AG04449 (cell line): ENCODE measurements at places on chromosomes 2 and 18.
A peak's percentile ranks its signal among the peaks of the same experiment; 100 is the strongest.

- DNase-seq = no peak
Observed at GRCh38 chr18:24168496-24168895, 29.6 kb downstream of the CABYR start.

DNA sequence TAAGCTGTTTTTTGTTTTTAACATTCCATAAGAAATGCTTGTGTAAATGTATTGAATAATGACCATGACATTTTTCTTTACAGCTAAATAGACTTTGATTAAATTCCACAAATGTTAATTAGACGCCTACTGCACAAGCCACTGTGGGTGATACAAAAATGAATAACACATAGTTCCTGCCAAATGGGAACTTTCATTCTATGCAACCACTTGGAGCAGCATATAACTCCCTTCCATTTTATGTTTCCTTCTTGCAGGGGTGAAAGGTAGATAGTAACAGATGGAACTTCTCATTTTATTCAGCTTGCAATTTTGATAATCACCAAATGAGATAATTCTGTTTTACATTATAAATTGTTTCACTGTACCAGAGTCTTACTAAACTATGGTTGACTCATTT lies 70.0 kb upstream of the THUMPD2 start:
- no peak for DNase-seq

GRCh38 chr18:63022429-63023022 lies 297.0 kb downstream of the BCL2 start:
- DNase-seq = no peak

GRCh38 chr2:130921164-130921476 lies 84.4 kb downstream of the ARHGEF4 start:
- DNase-seq = no peak

- no peak for DNase-seq
Observed at GRCh38 chr2:47259829-47260228, 104.7 kb upstream of the STPG4 start.

- DNase-seq = no peak
Observed at GRCh38 chr2:159651884-159652283, 35.5 kb upstream of the BAZ2B start.

DNA sequence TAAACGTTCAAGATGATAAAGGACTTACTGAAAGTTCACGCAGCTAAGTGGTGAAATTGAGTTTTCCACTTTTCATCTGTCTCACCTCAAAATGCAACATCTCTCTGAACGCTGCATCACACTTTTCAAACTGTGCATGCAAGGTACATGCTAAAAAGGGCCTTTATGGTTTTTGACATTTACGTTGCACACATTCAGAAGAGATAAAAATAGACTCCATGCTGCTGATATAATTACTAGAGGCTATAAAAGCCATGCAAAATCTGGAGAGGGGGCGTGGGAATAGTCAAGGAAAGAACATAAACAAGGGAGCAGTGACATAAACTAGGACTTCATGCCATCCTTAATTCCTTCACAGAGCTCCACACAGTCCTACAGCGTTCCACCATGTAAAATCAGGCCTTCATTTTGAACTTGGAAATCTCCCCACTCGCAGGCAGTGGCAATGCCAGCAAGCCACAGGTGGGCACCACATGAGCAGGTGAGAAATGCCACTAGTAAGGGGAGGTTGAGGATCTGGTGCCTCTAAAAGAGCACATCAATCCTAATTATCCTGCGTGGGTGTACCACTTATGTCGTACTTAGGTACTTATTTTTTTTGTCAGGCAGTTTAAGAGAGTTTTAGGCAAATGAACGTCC lies 71.4 kb downstream of the ZEB2 start:
- DNase-seq = no peak

DNA sequence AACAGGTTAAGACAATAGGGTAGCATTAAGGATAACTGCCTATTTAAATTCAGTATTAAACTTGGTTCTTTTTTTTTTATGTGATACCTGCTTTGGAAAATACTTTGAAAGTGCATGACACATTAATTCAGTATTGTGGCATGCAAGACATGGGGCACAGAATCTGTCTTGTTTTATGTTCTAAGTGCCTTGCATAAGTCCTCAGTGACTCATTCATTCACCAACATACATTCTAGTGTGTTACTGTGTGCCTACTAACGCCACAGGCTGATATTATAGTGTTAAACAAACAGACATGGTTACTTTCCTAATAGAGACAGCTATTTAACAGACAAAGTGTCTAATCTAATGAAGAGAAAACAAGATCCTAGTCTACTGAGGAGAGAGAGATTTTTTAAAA lies 91.7 kb downstream of the GCA start:
- no peak for DNase-seq

GRCh38 chr2:147572622-147573021 lies 272.2 kb upstream of the ACVR2A start:
- DNase-seq = no peak

GRCh38 chr2:2328848-2329247 lies 2.2 kb downstream of the MYT1L start:
- no peak for DNase-seq

GRCh38 chr2:183780072-183780471 lies 655.8 kb downstream of the NUP35 start:
- DNase-seq = no peak

DNA sequence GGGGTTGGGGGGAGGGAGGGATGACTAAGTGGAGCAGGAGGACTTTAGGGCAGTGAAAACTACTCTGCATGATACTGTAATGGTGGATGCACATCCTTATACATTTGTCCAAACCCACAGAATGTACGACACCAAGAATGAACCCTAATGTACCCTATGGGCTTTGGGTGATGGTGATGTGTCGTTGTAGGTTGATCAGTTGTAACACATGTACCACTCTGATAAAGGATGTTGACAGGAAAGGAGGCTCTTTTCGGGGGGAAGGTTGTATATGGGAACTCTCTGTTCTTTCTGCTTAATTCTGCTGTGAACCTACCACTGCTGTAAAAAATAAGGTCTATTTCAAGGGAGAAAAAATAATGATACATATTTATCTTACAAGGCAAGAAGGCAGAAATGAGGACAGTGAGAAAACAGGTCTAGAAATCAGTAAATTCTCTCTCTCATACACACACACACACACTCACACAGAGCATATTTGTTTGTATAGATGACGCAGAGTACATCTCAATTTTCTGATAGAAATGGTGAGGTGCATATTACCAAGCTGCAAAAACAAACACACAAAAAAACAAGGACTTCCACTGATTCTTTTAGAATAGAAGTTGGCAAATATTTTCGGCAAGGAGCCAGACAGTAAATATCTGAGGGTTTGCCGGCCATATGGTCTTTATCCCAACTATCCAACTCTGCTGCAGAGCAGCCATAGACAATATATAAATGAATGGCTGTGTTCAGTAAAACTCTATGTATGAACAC lies 20.2 kb downstream of the FAM124B start:
- no peak for DNase-seq

DNA sequence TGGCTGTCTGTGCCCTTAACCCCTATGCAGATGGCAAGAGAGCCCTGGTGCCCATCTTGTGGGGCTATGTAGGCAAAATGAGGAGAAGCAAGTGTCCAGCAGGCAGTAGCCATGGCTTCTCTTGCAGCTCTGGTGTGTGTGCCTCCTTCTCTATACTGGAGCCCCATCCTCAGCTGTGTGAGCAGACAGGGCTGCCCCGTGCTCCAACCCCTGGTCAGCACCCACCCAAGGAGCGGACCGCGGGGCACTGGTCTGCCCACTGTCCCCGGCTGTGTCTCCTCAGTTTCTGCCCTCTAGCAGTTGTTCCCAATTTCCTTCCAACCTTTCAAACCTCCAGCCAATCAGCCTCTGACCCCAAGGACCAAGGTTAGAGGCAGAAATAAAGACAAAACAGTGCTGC lies 134.9 kb upstream of the GLI2 start:
- no peak for DNase-seq

GRCh38 chr2:70340761-70341476 lies 39.1 kb upstream of the FAM136A start:
- no peak for DNase-seq

- no peak for DNase-seq
Observed at GRCh38 chr2:223185638-223186037, 133.6 kb downstream of the KCNE4 start.

- DNase-seq = no peak
Observed at GRCh38 chr2:101400048-101400447, 12.7 kb upstream of the CREG2 start.

DNA sequence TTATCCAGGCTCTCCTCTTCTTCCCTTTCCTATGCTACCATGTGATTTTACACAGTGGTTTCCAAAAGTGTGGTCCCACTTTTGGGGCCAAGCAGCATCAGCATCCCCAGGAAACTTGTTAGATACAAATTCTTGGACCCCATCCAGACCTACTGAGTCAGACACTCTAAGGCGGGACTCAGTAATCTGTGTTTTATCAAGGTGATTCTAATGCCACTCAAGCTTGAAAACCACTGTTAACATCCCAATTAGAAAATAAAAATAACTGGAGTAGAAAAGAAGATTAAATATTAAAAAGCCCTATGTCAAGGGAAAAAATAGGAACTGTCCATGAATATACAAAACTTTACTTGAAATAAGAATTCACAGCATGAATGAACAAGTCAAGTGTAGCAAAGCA lies 10.8 kb downstream of the DSG2 start:
- DNase-seq = no peak

DNA sequence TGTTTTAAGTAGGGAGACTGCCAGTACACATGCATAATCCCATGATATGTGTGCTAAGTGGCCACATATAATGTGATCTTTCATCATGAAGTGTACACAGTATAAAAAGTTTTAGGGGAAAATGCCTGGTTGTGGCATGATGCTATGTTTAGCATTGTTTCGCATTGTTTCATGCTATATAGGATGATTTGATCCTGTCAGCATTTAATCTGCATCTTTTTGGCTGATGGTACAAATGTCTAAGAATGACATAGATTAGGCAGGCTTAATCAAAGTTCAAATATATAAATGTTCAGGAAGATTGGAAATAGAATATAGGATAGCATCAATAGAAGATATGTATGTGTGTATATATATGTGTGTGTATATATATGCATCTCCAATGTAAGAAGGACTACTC lies 83.6 kb downstream of the MYO3B start:
- DNase-seq = no peak

DNA sequence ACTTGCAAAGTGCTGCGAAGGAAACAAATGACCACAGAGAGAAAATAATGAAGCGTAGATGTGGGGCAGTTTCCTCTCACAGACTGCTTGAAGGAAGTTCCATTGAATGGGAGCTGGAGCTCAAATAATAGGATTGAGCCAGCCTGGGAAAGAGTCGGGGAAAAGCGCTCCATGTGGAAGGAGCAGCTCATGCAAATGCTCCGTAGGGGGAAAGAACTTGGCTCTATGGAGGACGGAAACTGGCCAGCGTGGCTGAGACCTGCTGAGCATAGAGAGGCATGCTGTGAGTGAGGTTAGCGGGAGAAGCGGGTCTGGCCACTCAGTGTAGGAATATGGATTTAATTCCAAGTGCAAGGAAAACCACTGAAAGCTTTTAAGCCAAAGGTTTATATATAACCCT lies 28.6 kb upstream of the VIT start:
- no peak for DNase-seq

DNA sequence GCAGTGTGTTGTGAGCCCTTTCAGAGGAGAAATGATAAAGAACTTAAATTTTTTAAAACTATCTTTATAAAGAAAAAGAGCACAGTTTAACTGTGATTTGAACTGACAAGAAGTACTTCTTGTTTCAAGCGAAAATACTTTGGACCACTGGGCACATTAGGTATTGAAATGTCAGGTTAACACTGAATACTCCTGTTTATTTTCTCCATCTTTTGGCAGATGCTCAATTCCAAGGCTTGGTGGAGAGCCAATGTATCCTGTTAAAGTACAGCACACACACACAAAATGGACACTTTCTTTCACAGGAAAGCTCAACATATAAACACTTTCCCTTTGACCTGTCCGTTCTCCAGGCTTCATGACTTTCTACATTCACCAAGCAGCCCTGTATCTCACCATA lies 32.6 kb upstream of the SP3 start:
- no peak for DNase-seq

GRCh38 chr2:32947076-32947483 lies 327 bp downstream of the LTBP1 start:
- no peak for DNase-seq

- peak; percentile 94 for DNase-seq
Observed at GRCh38 chr2:241546771-241547498, 11.6 kb upstream of the BOK start.

DNA sequence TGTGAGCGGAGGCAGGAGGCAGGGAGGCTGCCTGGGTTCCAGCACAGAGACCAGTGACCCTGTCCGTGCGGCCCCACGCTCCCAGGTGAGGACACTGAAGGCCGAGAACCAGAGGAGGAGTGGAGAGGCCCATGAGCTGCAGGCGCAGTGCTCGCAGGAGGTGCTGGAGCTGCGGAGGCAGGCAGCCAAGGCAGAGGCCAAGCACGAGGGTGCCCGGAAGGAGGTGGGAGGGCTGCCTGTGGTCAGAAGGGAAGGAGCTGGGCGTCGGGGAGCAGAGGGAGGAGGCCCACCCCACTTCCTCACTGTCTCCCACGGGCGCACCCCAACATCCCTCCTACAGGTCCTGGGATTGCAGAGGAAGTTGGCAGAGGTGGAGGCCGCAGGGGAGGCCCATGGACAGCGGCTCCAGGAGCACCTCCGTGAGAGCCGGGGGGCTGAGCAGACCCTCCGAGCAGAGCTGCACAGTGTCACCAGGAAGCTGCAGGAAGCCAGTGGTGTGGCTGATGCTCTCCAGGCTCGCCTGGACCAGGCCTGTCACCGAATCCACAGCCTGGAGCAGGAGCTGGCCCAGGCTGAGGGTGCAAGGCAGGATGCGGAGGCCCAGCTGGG lies 33.0 kb upstream of the SNED1 start:
- DNase-seq = no peak

- DNase-seq = no peak
Observed at GRCh38 chr2:199160081-199160480, 297.7 kb downstream of the SATB2 start.

- DNase-seq = no peak
Observed at GRCh38 chr18:70366670-70367069, 77.8 kb downstream of the SOCS6 start.

DNA sequence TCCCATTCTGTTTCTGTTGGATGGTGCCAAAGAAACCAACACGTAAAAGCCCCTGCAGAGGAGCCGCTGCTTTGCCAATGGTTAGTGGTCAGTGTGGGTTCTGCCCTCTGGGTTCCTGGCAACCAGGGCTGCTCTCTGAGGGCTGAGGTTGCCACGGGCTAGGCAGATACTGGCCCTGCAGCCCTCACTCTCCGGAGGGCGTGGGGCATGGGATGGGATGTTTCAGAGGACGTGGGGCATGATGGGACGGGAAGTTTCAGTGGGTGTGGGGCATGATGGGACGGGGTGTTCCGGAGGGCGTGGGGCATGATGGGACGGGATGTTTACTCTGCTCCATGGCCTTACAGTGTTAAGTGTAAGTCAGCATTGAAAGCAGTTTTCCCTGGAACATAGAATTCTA lies 34.2 kb downstream of the ADI1 start:
- no peak for DNase-seq

DNA sequence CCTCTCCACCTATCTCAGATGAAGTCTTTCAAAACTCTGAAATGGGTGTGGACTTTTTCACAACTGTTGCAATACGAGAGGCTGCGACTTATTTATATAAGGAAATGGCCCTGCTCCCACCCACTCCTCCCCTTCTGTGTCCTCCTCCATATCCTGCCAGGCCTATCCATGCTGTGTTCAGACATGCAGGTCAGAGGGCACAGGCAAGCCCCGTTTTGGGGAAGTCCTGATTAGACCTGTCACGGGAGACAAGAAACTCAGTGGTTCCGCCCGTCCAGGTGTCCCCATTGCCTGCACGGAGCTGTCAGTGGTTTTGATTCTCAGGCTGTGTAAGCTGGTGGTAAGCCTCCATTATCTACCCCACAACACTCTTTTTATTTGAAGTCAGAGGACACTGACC lies 99.6 kb upstream of the MGAT5 start:
- no peak for DNase-seq

- no peak for DNase-seq
Observed at GRCh38 chr2:171432969-171433762, 624 bp downstream of the METTL8 start.
